ENCODE measurements at places on chromosomes 1 and 21.

- DNase-seq: no peak
Measured at GRCh38 chr1:87928623-87929022, 599.9 kb downstream of the LMO4 start.

DNA sequence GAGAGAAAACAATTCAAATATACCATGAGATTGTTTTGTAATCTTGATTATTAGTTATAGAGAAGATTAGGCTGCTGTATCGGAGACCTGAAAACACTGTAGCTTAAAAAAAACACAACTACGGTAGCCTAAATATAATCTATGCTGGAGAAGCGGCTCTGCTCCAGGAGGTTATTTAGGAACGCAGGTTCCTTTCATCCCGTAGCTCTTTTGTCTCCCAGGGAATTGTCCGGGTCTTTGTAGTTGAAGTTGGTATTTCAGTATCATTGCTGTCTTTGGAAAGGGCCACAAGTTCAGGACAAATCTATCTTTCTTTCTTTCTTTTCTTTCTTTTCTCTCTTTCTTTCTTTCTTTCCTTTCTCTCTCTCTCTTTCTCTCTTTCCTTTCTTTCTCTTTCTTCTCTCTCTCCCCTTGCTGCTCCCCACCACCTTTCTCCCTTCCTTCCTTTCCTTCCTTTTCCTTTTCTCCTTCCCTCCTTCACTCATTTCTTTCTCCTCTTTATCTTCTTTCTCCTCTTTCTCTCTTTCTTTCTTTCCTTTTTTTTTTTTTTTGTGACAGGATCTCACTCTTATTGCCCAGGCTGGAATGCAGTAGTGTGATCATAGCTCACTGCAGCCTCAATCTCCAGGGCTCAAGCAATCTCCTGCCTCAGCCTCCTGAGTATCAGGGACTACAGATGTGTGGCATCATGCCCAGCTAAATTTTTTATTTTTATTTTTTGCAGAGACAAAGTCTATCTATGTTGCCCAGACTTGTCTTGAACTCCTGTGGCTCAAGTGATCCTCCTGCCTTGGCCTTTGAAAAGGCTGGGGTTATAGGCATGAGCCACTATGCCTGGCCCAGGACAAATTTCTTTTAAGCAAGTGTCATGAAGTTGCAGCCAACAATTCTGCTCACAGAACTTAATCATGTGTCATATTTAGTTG is 10.9 kb upstream of the NFIA start:
- no peak for DNase-seq

GRCh38 chr1:103900005-103900404 is 150.3 kb downstream of the AMY1C start:
- no peak for DNase-seq

DNA sequence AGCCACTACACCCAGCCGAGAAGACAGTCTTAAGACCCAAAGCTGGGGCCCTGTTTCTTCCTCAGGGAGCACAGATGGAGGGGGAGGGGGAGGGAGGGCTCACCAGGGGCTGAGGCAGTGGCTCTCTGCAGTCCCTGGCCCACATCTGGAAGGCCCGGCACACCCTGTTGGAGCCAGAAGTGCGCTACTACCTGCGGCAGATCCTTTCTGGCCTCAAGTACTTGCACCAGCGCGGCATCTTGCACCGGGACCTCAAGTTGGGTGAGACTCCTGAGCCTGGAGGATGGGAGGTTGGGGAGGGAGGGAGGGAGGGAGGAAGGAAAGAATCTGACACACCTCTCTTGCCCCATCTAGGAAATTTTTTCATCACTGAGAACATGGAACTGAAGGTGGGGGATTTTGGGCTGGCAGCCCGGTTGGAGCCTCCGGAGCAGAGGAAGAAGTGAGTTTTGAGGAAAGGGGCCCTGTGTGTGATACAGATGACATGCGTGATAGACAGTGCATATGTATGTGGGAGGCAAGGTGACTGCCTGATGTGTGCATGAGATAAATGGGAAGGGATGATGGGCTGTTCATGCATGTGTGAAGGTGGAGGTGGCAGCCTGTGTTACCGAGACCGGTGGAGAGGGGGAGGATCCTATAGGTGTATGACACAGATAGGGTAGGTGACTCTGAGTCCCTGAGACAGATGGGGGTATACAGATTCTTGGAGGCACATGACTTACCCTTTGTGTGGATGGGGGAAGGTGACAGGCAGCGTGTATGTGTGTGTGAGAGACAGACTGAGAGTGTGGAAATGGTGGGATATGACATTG is 1.5 kb downstream of the PLK3 start:
- peak; percentile 66 for DNase-seq

DNA sequence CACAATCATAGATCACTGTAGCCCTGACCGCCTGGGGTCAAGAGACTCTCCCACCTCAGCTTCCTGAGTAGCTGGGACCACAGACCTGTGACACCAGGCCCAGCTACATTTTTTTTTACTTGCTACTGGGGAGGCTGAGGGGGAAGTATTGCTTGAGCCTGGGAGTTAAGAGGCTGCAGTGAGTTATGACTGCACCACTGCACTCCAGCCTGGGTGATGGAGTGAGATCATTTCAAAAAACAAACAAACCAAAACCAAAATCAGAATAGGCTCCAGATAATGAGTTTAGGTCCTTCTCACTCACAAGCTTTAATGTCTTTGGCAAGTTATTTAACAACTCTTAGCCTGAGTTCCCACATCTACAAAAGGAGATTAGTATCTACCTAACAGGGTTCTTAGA is 22.8 kb downstream of the WDR26 start:
- DNase-seq: no peak

DNA sequence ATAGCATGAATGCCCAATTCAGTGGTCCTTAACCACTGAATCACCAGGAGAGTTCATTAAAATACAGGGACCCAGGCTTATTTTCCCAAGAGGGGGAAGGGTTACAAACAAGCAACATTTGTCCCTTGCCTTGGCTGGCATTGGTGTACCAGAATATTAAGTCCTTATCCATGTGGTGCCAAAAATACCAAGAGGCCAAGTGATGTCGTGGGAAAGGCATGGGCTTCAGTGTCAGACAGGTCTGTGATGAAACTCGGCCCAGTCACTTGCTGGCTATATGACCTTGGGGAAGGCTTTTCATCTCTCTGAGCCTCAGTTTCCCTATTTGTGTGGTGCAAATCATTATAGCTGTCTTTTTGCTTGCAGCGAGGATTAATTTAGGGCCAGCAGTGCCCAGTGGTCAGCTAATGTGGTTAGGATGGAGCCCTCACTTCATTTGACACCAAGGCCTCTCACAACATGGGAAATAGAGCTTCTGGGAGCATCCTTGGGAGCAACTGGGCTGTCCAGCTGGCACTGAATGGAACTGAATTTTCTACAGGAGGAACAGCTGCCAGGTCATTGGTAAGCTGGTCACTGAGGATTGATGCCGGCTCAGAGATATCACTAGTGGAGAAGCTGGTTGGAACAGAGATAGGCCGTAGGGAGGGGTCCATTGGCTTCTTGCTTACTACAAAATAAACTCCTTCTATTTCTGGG is 77.2 kb upstream of the PPP2R5A start:
- DNase-seq: no peak
